ENCODE measurements at places on chromosomes 13 and 19.

GRCh38 chr13:110158226-110158625 is 148.7 kb downstream of the COL4A1 start:
- no peak for DNase-seq

DNA sequence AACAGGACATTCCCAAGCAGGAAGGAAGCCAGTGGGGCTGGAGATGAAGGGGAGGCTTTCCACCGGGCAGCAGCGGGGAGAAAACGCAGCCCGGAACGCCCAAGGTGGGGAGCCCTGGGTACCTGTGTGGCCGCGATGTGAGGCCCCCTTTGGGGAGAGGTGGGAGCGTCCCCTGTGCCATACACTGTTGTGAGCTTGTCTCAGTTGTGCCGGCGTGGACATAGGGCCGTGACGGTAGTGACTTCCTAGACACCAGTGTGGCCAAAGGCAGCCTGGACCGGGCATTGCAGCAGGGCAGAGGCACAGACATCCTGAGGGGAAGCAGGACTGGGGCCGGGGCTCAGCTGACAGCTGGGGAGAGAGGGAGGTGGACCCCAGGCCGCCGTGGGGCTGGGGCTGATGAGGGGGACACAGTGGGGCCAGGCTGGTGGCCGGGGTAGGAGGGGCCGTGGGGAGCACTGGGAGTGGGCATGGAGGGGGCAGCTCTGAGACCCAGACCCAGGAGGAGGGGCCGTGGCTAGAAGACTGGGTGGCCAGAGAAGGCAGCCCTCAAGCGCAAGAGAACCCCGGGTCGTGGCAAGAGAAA is 38.5 kb upstream of the TFDP1 start:
- DNase-seq = no peak

GRCh38 chr13:109974354-109974753 is 188.0 kb upstream of the IRS2 start:
- DNase-seq = no peak

DNA sequence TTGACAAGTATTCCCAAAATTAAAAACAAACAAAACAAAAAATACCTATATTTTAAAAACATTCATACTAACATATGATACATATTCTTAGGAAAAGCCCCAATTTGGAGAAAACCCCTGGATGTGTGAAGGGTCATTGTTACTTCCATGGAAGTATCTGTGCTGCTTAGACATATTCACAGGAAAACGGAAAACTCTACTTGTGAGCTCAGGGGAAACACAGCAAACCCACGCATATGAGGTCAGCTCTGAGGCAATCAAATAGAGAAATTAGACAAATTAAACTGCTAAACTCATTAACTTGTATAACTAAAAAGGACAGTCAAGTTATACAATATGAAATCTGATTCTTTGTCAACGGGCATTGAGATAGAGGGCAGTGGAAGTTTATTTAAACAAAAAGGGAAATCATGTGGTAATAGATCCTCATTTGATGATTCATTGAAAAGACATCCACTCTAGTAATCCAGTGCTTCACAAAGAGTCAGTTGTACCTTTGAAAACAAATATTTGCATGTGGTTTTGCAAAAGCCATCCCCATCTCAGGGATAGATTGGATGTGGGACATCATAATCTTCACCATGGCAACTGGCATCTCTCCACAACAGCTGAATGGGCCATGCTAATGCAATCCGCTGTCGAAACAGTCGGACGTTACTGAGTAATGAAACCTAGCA is 423.4 kb downstream of the ITGBL1 start:
- no peak for DNase-seq

- DNase-seq = no peak
These were observed 703 bp downstream of the RASGRP4 start for GRCh38 chr19:38425222-38425809.

GRCh38 chr13:85685436-85685835 is 113.8 kb downstream of the SLITRK6 start:
- no peak for DNase-seq

- DNase-seq = no peak
These were observed 51.1 kb downstream of the OLFM4 start for GRCh38 chr13:53079691-53080090.

- DNase-seq = no peak
These were observed 139.0 kb downstream of the GPC5 start for GRCh38 chr13:91537376-91537775.

GRCh38 chr19:32802840-32803239 is 66.7 kb downstream of the SLC7A9 start:
- DNase-seq = no peak

DNA sequence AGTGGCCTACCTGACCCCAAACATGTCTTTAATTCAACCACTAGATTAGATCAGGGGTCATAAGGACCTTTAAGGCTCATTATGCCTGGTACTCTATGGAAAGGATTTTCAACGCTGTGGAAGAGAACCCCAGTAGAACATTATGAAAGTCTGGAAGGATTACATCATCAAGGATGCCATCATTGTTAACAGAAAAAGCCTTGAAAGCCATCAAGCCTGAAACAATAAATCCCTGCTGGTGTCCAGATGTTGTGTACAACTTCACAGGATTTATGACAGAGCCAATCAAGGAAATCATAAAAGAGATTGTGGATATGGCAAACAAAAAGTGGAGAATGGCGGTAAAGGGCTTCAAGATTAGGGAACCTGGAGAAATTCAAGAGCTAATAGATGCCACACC is 59.7 kb downstream of the NAA16 start:
- DNase-seq = no peak

GRCh38 chr13:85166891-85167290 is 632.3 kb downstream of the SLITRK6 start:
- DNase-seq = no peak

- DNase-seq = no peak
These were observed 382.4 kb downstream of the KCTD12 start for GRCh38 chr13:76503766-76504165.

- no peak for DNase-seq
These were observed 27.4 kb downstream of the GRIK5 start for GRCh38 chr19:42042455-42043170.

DNA sequence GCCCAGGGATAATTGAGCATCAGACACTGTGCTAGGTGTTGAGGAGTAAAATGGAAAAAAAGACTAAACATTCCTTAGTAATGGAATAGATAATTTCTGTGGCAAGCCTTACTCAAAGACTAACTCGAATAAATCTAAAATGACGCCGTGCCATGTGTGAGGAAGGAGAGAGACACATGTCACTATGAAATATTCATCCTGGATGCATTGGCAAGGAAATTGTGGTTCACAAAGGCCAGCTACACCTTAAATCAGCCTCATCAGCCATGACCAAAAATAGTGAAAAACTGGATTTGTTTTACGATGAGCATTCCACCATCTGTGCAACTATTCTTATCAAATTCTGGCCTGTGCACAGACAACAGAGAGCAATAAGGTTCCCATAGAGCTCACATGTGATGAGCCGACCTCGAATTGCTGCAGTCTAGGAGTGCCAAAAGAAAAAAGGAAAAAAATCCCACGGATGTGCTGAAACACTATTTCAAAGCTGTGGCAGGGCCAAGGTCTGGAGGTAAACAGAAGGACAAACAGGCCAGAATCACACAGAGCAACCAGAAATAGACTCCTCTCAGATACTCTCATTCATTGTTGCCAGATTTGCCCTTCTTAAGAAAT is 505.7 kb downstream of the EFNB2 start:
- no peak for DNase-seq

- no peak for DNase-seq
These were observed 10.5 kb downstream of the GNG7 start for GRCh38 chr19:2691951-2692350.

DNA sequence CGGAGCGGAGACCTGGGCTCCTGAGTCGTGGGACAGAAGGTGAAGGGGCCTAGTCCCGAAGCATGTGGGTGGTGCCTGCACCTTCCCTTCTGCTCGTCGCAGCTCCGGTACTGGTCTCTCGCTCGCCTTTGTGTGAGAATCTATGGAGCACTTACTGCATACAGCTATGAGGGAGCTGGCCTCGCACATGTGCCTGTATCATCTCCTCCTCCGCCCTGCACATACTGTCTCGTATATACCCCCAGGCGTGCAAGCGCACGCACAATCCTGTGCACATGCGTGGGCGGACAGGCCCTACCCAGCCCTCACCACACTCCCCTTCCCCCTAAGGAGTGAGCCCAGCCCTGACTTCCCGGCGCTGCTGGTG is 8.7 kb downstream of the PIK3R2 start:
- DNase-seq = no peak

GRCh38 chr13:103184413-103184812 is 118.2 kb upstream of the SLC10A2 start:
- DNase-seq = no peak
